ENCODE measurements at places on chromosomes 12 and 14. TPM values are rescaled to one million over a fixed set of nuclear protein-coding genes. Genes with fewer than 3 reads are reported as not detected.

KRT77 gene
- not detected for total RNA-seq

DNA sequence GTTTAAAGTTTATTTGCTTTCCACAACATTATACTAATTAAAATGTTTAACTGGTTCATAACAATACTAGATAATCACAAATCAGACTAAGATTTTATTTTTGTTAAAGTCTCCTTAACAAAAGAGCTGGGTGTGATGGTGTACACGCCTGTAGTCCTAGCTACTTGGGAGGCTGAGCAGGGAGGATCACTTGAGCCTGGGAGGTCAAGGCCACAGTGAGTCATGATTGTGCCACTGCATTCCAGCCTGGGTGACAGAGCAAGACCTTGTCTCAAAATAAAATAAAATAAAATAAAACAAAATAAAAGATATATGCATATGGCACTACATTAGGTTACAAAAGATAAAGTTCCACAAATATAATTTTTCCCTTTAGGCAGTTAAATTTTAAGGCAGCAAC, 5.6 kb downstream of the MIS18BP1 start:
- DNase-seq, result no peak

GRCh38 chr12:122965321-122965751, 927 bp downstream of the ABCB9 start:
- no peak for DNase-seq

GRCh38 chr12:12086362-12086761, 15.6 kb downstream of the BCL2L14 start:
- DNase-seq, result no peak

DNA sequence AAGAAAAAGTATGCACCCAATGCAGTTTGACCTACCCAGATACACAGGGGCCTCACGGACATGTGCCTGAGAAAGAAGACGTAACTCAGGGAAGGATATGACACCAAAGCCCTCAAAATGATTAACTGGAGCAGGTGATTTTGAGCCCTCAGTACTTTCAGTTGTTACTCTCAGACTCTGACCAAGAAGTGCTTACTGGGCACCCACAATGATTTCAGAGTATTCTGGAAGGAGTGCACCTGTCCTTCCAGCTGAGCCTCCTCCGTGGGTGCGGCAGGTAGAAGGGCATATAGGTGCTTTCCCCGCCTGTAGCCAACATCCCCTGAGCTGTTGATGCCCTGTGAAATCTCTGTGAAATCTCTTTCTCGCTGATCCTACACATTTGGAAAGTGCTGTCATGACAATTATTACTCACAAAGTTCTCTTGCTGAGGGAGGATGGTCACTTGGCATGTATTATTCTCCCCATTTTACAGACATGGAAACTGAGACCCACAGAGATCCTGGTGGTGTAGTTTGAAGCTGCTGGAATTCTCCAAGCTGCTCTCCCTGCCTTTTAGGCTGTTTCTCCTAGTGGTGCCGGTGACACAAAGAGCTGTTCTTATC, 154.3 kb upstream of the CCND2 start:
- DNase-seq, result no peak

GRCh38 chr12:22042976-22043669, 2.9 kb upstream of the CMAS start:
- DNase-seq, result no peak

- DNase-seq, result no peak
These were observed 175.6 kb downstream of the GLT1D1 start for GRCh38 chr12:129028844-129029243.

SYNDIG1L gene
- not detected for total RNA-seq

RD3L gene
- total RNA-seq, result 0.17 TPM

GRCh38 chr12:44667461-44667860, 208.7 kb downstream of the NELL2 start:
- no peak for DNase-seq

- DNase-seq, result no peak
These were observed 1.4 kb downstream of the EPS8 start for GRCh38 chr12:15787778-15788177.

DNA sequence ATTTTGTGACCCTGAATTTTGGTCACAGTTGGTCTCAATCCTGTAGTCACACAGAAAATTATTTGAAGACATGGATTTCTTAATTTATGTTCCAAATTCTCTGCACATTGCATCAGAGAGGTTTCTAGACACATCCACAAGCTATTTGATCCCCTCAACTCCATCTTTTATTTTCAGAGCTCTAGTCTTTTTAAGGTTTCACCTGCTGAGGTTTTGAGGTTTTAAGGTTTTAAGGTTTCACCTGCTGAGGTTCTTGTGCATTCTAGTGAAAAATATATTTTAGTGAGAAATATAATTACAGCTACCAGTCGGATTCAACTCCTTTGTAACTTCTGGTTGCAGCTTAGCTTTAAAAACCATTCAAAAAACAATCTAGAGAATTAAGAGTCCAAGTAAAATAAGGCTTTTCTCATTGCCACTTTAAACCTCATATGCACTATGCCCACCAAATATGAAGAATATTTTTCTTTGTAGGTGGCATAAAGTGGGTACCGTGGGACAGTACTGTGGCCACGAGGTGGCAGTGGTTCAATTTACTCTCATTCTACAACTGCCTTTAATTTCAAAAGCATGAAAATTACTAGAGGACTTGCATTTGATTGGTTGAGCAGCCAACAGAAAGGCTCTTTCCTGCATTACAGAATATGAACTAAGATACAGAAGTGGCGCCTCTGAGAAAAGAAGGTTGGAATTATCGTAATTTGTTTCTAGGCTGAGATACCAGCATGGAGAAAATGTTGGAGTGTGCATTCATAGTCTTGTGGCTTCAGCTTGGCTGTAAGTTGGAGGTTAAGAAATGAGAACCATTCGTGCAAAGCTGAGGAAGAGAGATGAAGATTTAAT, 366.5 kb upstream of the OR4E1 start:
- no peak for DNase-seq

DNA sequence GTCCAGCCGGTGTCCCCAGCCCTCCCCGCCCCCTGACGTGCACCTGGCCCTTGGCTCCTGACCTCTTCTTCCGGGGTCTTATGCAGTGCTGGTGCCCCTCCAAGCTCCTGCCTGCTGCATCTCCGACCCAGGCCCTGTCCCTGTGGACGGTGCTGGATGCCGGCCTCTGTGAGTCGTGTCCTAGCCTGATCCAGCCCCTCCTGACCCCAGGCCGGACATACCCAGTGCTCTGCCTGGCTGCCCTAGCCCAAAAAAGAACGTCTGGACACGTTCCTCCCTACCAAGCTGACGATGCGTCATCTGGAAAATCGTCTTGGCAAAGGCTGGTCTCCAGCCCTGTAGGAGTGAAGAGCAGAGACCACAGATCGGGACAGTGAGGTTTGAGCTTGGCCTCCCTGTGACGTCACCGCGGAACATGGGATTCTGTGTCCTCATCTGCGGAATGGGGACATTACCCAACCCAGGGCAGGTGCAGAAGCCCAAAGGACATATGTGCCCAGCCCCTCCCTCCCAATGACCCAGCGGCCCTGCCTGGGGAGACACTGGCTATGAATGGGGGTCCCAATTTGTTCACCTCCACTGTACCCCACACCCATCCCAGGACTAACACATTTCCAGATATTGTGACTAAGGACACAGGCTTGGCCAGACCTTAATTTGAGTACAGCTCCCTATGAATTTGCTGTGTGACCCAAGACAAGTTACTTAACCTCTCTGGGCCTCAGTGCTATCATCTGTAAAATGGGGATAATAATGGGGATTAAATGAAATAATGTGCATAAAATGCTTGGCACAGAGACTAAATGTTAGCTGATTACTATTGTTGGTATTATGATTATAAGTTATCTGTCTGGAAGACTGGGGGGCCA, 51.0 kb upstream of the BCL11B start:
- DNase-seq, result no peak

KRT74 gene
- not detected for total RNA-seq

PLEKHG7 gene
- total RNA-seq, result 0.28 TPM

SYT10 gene
- total RNA-seq, result 0.14 TPM

GRCh38 chr12:117046011-117046369, 53.2 kb downstream of the TESC start:
- DNase-seq, result no peak

DNA sequence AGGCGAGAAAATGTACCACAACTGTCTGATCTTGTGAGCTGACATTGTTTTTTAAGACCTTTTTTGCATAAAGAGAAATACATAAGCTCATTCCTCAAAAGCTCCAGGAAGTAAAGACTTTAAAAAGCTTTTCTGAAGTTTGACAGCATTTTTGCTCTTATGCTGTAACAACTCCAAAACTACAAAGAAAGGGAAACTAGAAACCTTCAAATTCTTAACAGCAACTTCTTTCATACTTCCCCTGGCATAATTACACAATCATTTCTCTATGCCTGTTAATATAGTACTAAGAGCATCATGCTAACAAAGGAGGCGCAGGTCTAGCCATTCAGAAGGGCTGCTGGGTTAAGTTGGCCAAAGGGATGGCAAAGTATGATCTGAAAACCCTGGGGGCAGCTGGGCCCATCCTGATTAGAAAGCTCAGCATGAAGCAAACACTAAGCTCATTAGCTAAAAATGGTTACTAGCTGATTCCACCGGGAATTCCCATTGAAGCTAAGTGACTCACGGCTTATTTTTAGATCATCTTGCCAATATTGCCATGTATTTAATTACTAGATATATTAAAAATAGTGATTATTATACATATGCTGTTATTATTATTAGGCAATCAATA, 26.1 kb upstream of the ANP32D start:
- DNase-seq, result no peak

DNA sequence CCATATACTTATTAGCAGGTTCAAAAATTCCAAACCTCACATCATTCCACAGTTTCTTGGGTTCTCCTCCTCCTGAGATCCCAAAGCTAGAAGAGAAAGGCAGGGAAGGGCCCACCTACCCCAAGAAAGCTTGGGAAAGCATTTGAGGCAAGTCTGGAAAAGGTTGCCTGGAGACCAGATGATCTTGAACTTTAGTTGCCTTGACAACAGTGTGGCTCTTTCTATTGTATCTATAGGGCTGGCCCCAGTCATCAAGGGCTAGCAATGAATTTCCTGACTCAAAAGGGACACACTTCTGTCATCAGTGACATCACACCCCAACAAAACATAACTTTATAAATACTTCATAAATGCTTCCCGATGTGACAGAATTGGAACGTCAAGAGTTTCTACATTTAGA, 40.0 kb downstream of the ZFYVE1 start:
- DNase-seq, result no peak

GRCh38 chr12:115035535-115036107, 351.6 kb upstream of the TBX3 start:
- DNase-seq, result no peak

GPX2 gene
- total RNA-seq, result 6.9 TPM

GRCh38 chr12:62292761-62293344, 32.6 kb downstream of the USP15 start:
- DNase-seq, result no peak

CLEC12A gene
- total RNA-seq, result 2.3 TPM

BCL2L2 gene
- 28.0 TPM for total RNA-seq

DNA sequence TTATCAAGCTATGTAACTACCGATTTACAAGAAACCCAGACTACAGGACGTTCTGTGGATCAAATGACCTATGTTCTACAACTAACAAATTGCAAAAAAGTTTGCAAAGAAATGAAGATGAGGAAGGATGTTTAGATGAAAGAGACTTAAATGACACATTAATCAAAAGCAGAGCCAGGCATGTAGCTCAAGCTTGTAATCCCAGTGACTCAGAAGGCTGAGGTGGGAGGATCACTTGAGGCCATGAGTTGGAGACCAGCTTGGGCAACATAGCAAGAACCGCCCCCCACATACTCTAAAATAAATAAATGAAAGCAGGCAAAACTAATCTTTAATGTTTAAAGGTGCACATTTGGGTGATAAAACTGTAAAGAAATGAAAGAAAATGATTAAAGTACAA, 331.9 kb downstream of the BTG1 start:
- DNase-seq, result no peak

GRCh38 chr12:78703820-78704525, 160.6 kb upstream of the SYT1 start:
- DNase-seq, result no peak

- DNase-seq, result no peak
These were observed 32.6 kb downstream of the MLXIP start for GRCh38 chr12:122111089-122111641.

TGM1 gene
- total RNA-seq, result 1.5 TPM

DNA sequence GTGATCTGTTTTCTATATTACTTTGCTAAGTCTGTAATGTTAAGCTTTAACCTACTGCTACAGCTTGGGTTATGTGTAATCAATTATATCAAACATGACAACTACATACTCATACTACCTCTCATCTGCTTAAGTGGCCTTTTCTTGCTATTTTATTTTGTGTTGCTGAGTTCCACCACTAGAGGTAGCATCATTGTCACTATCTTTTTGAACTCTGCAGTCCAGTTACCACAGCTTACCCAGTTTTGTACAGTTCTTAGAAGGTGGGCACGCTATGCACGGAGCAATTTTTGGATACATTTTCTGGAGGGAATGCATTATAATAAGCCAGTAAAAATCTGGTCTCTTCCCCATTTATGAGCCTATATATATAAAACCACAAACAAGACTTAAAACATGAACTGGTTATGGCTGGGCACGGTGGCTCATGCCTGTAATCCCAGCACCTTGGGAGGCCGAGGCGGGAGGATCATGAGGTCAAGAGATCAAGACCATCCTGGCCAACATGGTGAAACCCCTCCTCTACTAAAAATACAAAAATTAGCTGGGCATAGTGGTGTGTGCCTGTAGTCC, 48.5 kb downstream of the SAV1 start:
- no peak for DNase-seq

DNA sequence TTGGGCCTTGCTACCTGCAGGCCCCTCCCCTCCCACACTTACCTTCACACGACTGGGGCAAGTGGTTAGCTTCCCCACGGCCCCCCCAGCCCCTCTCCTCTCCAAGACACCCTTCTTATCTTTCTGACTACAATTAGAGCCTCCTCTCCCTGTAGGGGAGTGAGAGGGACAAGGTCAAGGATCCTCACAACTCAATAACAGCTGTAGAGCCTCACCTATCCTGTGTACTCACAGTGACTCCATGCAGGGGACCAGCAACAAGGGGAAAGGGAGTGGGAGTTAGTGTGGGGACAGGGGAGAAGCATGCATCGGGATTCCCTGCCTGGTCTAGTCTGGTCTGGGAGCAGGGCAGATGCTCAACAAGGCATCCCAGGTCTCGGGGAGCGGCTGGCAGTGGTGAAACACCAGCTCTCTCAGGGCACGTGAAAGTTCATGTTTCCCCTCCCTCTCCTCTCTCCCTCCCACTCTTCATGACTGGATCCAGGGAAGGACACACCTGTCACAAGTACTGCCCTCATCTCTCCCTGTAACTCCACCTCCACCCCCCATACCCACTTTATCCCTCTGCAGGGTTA, 45.3 kb downstream of the SMUG1 start:
- DNase-seq, result no peak
